Stimulated activated naive CD4-positive, alpha-beta T cell (primary cell): ENCODE measurements at places on chromosomes 12 and 14.

GRCh38 chr14:32472076-32472475 lies 143.0 kb downstream of the AKAP6 start:
- DNase-seq, result no peak

GRCh38 chr14:67703997-67704396 lies 2.3 kb downstream of the RDH12 start:
- no peak for DNase-seq

DNA sequence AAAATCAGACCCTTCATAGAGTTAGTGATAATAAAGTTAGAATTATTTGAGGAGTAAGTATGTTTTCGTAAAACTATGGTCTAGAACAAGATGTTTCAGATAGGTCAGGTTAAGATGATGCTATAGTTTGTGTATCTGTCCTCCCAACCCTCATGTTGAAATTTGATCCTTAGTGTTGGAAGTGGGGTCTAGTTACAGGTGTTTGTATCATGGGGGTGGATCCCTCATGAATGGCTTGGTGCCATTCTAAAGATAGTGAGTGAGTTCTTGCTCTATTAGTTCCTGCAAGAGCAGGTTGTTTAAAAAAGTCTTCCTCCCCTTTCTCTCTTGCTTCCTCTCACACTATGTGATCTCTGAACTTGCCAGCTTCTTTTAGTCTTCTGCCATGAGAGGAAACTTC lies 707.3 kb upstream of the FOXG1 start:
- DNase-seq, result no peak

- no peak for DNase-seq
Measured at GRCh38 chr12:19461999-19462398, 22.7 kb downstream of the AEBP2 start.

DNA sequence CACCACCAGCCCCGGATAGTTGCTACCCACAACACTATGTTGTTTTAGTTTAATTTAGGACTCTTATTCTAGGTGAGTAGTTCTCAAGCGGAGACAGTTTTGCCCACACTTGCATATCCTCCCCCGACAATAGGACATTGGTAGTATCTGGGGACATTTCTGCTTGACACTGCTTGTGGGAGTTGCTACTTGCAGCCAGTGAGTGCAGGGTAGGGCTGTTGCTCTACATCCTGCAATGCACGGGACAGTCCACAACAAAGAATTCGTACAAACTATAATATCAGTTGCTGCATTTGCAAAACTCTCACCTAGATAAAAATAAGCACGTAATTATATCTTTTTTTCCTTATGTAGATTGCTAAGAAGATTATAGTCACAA lies 111.8 kb upstream of the DNM1L start:
- DNase-seq, result no peak

DNA sequence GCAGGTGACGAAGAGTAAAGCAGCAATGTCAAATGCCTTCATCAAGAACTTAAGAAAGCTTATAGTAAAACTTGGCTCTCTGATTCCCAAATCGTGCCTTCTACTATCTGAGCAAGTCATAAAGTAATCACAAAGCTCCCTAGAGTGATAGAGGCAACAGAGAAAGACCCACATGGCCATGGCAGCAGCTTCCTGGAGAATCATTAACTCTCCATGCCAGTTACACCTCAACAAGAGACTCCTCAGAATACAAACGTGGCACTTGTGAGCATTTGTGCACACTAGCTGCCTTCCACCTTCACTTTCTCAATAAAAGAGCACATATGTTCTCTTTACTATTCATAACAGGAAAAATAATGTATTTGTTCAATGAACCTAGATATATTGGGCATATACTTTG lies 48.0 kb downstream of the PLCZ1 start:
- no peak for DNase-seq

- DNase-seq, result no peak
Measured at GRCh38 chr14:63745858-63746425, 18.1 kb upstream of the SGPP1 start.

DNA sequence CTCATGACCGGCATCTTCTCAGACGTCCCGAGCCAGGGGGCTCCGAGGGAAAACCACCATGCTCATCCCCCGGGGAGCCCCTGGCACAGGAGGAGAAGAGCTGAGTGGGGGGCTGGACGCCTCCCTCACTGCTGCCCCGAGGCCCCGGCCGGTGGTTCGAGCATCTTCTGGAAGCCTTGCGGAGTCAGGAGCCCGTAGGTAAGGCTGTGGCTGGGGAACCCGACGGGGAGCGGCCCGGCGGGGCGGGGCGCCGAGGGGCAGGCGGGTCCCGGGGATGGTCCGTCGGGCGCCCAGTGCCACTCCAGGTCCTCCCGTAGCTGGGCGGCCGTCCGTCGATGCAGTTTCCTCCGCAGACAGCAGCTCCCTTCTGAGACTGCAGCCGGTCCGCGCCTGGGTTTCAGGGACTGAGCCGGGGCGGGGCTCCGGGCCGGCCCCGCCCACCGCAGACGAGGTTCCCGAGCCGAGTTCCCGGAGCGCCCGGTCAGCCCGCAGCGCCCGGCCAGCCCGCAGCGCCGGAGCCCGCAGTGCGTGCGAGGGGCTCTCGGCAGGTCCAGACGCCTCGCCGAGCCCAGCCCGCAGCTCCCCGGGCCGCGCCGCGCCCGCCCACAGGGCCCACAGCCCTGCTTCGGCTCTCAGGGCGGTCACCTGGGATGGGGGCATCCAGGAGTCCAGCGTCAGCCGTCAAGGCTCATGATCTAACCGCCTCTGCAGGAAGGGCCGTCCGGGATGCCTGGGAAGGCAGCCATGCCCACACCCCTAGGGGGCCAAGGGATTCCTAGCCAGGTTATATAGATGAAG lies at the start of gene PGF:
Gene PGF (minus strand): TSS at position 369 of the 798 bp plus-strand sequence. CDS start 355 bp downstream, at position 14.
- peak; percentile 10 for DNase-seq

DNA sequence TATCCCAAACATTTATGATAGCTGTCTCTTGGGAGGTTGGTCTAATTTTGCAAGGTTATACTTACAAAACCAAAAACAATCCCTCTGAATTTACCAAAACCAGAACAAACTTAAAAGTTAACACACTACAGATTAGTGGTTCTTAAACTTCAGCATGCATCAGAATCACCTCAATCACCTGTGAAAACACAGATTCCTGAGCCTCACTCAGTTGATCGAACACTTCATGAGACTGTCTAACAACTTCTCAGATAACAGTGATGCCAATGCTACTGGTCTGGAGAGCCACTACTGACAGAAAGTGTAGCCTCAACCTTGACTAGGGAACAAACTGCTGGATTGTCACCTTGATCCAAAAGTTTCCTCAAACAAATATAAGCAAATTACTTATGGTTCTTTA lies 44.2 kb downstream of the ATP2B1 start:
- DNase-seq, result no peak

GRCh38 chr12:121823101-121823726 lies 19.4 kb downstream of the SETD1B start:
- DNase-seq, result no peak

GRCh38 chr12:83826112-83826511 lies 1086.5 kb downstream of the SLC6A15 start:
- no peak for DNase-seq

DNA sequence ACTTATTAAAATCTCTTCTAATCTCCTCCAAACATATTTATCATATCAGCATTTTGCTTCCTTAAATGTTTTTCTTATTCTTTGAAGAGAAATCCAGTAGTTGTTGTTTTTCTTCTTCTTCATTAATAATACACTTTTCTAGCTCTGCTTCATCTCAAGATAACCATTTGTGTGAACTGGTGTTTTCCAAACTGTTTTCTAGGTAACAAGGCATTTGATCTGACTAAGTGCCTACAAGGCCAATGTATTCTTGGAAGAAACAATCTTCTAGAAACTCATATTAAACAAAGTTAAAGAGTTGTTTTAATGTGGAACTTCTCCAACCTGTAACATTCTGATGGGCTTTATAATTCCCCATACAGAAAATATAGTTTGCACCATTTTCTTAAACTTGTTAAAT lies 30.8 kb upstream of the IFNG start:
- DNase-seq, result no peak

GRCh38 chr12:76942267-76942666 lies 63.4 kb upstream of the CSRP2 start:
- DNase-seq, result no peak

GRCh38 chr12:1553987-1554982 lies 40.1 kb downstream of the FBXL14 start:
- no peak for DNase-seq
